Hepatic stellate cell (primary cell): ENCODE measurements at places on chromosomes 7 and 10.

GRCh38 chr7:100483090-100483721 lies 521 bp upstream of the NYAP1 start:
- DNase-seq, result peak; percentile 85

GRCh38 chr7:45215601-45216062 lies 58.0 kb downstream of the RAMP3 start:
- no peak for DNase-seq

- peak; percentile 65 for DNase-seq
Observed at GRCh38 chr10:13971601-13972475, 358.9 kb downstream of the FRMD4A start.

DNA sequence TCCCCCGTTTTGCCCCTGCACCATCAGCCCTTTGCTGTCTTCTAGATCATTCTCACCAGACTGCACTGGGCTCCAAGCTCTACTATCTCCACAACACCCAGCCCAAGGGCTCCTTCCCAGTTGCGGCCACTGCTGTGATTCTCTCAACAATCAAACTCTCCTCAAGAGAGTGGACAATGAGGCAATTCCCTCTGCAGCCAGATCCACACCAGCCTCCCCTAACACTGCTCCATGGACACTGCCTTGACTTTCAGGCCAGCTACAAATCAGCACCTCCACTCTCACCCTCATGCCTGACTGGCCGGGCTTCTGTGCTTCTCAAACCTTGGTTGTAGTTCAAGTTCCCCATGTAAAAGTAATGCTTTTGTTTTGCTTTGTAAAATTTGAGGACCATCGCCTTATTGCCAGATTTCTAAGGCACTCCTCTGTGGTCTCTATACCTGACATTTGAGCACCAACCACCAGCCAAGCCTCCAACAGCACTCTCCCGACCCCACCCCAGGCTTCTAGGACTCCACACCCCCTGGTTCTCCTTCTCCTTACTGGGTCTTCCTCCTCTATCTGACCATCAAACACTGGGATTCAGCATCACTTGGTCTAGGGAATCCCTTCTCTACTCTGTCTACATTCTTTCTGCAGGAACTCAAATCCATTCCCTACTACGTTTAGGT lies 45.4 kb downstream of the PPIF start:
- no peak for DNase-seq

- peak; percentile 74 for DNase-seq
Observed at GRCh38 chr7:151057506-151057988, at the start of gene CDK5. Gene CDK5 (minus strand): TSS chr7:151057897. CDS start chr7:151057848, 49 bp downstream.

- no peak for DNase-seq
Observed at GRCh38 chr7:47477191-47478016, 104.5 kb downstream of the TNS3 start.

GRCh38 chr10:132685101-132685891 lies 100.7 kb downstream of the NKX6-2 start:
- peak; percentile 81 for DNase-seq

- no peak for DNase-seq
Observed at GRCh38 chr7:120586571-120586970, 271.4 kb downstream of the TSPAN12 start.

DNA sequence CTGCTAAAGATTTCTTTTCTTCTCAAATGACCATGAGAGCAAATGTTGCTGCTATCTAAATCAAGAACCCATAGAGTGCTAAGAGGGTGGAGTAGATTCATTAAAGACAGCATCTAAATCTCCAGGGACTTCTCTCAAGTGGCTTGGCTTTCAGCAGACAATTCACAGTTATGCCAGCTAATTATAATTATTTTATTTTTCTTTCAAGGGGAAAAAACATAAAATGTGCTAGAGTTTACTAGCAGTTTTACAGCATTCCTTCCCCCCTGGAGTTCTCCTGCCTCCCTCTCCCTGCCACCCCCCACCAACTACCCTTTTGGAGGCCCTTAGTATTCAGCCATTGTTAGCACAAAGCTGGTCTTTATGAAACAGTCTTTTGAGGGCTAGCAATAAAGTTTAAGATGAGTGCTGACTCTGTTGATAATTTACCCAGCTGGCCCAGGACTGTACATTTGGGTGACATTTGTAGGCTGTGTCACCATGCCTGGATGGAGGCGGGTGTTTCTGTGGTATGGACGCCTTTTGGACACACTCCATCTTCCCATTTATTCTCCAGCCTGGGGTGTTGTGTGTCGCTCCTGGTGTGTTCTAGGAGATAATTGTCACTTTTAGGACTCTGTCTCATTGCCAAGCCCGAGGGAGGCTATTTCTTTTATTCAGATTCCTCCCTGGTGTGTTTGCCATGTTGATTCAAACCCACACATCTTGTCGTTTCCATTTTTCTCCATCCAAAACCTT lies 160.2 kb downstream of the CREB5 start:
- no peak for DNase-seq

GRCh38 chr7:39195967-39196366 lies 218.3 kb downstream of the POU6F2 start:
- no peak for DNase-seq

DNA sequence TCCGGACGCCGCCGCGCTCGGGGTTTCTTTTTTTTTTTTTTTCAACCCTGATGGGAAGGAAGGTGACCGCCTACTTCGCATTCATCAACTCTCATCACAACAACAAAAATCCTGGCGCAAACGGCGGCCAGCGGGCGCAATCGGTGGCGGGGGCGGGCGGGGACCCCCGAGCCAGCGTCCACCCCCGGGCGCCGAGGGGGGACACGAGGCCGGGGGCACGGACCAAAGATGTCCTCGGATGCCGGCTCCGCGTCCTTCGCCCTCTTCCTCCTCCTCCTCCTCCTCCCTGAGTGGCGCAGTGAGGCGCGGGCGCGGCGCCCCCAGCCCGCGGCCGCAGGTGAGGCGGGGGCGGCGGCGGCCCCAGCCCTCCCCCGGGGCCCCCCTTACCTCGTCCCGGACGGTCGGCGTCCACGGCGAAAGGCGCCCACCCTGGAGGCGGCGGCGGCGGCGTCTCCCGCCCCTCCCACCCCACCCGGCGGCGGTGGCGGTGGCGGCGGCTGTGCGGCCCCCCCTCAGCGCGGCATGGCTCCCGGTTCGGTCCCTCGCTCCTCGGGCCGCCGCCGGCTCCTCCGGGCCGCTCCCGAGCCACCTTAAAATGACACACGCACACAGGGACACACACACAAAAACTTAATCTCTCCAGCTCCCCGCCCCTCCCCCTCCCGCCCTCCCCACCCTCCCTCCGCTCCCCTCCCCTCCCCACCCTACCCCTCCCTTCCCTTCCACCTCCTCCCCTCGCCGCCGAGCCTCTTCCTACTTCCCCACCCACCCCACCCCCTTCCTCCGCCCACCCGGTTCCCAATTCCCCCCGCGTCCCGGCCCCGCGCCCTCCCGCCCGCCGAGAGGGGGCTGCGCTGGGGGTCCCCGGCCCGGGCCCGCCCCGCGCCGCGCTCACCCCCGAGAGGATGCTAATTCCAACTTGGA lies at the start of gene CTBP2:
CTBP2 (minus strand) TSS at position 632 of the 924 bp plus-strand sequence.
- peak; percentile 71 for DNase-seq

DNA sequence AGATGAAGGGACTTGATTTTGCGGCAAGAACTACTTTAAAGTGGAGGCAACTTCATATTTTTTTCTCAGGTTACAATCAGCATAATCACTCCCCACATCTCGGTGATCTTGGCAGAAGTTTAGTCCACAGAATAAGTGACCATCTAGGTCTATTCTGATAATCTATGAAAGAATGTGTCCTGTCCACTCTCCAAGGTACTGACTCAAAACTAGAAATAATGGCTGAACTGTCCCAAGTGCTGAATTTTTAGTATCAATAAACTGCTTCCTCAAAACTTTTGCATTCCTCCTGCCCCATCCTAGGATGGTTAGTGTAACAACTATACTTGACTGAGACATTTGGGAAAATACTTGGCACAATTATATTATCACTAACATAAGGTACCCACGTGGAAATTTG lies 10.9 kb upstream of the CHRM2 start:
- DNase-seq, result no peak

DNA sequence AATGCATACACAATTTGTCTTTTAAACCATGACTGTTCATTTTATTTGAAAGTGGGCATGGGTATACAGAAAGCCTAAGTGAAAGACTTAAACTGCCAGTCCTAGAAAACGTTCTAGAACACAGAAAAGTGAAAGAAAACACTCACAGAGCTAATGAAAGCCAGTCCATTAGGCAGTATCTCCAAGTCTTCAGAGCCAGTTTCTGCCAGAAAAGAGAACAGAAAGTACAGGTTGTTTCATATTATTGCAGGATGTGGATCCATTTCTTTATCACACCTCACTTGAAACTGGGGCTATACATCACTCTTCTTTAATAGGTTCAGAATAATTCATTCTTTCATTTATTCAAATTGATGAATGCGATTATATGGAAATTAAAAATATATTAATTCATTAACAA lies 7.7 kb downstream of the PON1 start:
- no peak for DNase-seq

DNA sequence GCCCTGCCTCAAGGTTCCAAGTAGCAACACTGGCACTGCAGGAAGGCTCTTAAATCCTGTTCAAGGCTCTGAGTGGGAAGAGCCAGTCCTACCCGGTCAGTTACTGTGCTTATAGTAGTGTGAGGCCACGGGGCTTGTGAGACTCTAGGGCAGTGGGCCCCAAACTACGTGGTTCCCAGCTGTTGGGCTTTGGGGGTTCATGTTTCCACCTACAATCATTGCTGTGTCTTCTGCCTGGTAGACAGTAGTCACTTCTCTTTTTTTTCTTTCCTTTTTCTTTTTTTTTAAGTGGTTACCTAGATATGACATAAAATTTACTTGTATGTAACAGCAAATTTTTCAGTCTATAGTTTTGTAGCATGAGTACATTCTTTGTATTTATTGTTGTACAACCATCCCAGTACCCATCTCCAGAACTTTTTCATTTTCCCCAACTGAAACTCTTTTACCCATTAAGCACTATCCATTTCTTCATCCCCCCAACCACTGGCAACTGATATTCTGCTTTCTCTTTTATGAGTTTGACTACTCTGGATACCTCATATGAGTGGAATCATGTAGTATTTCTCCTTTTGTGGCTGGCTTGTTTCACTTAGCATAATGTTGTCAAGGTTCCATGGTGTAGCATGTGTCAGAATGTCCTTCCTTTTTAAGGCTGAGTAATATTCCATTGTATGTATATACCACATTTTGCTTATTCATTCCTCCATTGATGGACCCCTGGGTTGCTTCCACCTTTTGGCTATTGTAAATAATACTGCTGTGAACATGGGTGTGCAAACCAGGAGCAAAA lies 7.7 kb downstream of the UBTD1 start:
- DNase-seq, result no peak

DNA sequence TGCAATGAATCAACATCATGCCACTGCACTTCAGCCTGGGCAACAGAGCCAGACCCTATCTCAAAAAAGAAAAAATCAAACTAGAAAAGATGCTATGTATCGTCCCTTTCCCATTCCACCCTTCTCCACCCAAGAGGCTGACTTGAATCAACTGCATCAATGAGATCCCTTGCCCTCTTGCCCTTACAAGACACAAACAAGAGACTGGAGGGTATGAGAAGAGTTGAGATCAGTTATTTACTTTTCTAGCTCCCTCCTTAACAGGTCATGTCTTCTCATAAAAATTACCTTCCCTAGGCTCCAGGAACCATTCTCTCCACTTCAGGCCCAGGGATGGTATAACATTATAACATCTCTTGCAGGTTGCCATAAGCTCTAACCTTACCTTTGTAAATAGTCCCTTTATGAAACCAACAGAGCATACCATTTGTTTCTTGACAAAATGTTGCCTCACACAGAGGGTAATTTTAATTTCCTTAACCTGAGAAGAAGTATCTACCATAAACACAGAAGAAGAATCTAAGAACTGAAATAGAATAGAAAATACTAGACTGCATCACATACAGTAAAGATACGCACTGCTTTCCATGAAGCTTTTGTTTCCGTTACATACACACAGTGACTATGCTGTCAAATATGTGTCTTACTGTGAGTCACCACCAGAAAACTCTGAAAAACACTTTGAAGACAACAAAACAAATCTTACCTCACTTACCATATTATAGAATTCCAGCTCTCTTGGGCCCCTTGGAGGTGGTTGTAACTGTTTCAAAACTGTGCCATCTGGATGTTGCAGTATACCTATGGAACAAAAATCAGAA lies 30.5 kb downstream of the IPMK start:
- peak; percentile 52 for DNase-seq

DNA sequence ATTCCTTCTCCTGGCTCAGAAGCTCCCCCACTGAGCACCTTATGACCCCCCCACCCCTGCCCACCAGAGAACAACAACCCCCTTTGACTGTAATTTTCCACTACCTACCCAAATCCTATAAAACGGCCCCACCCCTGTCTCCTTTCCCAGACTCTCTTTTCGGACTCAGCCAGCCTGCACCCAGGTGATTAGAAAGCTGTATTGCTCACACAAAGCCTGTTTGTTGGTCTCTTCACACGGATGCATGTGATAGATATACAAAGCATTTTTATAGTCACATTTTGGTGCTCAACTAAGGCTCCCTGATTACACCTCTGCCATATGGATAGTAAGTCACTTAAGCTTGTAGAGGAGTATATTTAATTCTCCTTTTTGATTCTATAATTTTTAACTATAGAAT lies 985.8 kb downstream of the REEP3 start:
- no peak for DNase-seq

GRCh38 chr7:55477781-55478374 lies 94.4 kb downstream of the VOPP1 start:
- peak; percentile 91 for DNase-seq

DNA sequence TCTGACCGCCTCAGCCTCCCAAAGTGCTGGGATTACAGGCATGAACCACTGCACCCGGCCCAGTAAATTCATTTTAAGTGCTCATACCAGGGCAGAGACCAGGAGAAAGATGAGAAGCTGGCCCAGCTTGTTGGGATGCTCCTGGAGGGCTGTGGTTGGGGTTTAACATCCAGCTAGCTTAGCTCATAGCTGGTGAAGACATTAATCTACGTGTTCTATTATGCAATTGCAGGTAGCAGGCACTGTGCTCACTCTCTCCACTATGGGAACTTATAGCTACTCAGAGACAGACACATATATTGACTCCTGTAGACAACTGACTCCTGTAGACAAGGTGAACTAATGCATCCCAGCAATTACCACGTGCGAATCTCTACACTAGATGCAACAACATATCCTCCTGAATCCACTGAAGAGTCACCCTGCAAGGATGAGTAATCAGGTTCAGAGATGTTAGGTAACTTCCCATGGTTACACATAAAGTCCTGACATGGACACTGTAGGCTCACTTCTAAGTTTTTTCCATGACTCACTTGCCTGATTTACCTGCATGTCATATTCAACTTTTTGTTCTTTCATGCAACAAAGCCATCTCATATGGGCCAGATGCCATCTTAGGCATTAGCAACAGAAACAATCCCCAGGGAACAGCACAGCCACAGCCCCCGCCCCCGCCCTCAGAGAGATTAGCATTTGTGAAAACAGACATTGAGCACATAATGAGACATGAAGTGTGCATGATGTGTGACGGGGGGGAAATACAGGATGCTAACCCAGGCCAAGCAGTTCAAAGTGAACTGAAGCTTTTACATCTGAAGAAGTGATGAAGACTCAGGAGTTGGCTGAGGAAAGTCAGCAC lies 37.2 kb downstream of the ERLIN1 start:
- no peak for DNase-seq
